ENCODE measurements at places on chromosomes 13 and 19.

DNA sequence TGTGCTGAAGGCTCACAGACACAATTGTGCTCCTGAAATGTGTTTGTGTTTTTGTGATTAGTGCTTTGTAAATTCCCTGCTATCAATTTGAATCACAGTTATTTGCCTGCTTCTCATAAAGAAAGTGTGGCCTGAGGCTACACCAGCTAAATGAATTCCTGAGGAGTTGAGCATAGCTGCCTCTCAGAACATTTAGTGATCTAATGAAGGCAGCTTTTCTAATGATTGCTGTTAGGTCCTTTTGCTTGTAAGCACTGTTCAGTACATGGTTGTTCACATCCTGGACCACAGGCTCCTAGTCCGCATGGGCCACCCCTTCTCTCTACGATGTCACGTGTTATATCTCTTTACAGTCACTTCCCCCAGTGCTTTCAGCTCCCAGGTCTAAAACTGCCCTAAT, 238.2 kb downstream of the B3GLCT start:
- DNase-seq = no peak

- no peak for DNase-seq
Measured at GRCh38 chr13:23510544-23510916, 59.7 kb upstream of the TNFRSF19 start.

DNA sequence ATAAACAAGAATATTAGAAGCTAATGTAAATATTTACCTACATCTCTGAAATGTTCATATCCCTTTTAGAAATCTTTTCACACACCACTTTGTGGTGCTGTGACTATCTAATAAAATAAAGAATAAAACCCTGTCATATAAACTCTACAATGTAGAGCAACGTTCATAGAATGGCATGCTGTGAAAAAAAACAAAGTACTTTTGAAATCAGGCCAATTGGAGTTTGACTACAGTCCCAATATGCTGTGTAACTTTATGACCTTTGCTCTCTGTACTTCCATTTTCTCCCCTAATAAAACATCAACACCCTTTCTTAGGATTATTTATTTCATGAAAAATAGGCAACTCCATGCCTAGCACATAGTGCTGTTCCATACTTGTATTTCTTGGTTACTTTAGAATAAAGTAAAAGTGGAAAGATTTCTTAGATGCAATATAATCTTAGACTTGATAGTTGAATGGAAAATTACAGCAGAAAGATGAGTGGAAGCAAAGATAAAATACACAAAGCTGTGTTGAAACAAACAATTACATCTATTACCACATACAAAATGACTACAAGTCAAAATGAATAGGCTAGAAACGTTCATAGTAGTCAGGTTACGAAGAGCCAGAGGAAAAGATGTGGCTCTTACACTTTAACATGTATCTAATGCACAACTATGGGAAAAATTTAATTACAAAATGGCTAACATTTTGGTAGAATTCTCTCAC, 613.2 kb upstream of the SLITRK5 start:
- DNase-seq = no peak

DNA sequence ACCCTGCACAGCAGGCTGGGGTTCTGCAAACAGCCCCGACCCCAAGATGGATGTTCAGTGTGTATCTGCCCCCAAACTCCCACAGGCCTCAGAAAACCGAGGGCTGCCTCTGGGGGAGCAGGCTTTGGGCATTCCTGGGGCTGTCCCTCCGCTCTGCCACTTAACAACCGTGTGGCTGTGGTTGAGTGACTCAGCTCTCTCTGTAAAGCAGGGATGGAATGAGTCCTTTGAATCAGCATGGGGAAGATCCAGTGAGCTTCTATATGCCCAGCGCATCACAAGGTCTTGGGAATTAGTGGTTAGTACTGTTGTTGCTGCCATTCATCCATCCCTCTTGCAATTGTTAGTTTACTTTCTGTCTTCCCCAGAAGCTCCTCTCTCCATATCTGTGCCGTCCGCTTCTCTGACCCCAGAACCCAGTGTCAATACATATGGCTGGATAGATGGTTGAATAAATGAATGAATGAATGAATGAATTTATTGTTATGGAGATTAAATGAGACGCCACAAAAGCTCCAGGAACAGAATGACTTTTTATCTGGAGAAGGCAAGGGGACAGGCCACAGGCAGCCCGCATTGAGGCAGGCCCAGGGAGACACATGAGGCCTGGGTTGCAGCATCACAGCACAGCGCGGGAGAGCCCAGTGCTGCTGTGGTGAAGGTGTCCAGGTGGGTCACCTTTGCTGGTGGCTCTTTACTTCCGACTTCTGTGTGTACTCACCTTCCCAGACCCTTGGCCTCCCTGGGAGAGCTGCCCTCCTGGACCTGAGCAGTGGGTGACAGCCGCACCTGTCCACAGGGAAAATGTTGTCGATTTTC, 89.2 kb downstream of the RGCC start:
- DNase-seq = peak; percentile 50

GRCh38 chr13:26743971-26744370, 16.6 kb downstream of the GPR12 start:
- no peak for DNase-seq

DNA sequence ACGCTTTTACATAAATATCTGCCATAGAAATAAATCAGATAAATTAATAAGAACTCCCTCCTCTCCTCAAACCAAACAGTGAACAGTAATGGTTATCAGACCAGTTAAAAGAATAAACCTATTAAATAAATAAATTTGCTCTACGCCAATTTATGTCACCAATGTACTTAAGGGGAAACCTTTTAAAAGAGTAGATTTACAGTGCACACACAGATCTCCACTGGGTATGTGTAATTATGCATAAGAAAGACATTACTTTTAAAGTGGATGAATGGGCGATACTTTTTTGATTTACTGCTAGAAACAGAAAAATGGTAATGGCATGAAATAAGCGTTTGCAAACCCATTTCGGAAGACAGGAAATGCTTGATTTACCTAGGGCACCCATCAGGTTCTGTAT, 34.9 kb upstream of the C19orf12 start:
- DNase-seq = no peak

DNA sequence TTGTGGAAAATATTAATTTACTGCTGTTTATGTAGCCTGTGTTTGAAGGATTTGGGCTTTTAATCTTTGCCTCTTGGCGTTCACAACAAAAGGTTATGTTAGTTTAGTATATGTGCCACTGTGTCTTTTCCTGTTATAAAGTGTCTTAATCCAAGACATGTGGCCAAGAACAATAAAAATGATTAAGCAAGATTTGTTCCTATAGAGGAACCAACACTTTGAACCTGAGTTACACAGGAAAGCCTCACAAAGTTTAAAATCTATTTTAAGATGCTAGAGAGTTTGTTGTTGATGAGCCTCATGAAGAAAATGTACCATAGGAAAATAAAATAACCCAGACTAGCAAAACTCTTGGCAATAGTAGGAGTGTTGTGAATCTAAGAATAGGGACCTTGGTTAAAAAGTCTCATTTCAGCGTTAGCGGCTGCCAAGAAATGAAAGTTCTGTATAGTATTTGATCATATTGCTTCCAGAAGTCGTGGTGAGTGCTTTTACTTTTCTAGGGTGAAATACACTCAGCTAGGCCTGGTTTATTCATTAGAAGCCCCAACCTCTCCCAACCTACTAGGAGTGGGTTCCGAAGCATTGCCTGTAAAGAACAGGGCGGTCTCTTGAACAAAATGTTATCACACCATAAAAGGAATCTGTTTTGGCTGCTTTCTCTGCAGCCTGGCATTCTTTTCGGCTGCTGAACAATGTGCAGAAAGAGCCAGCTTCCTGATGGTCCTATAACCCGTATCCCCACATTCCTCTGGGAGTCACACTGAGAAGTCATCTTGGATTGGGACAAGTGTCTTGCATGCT, 102.6 kb downstream of the LRCH1 start:
- no peak for DNase-seq

- DNase-seq = peak; percentile 18
Measured at GRCh38 chr19:19493841-19494546, 21.4 kb downstream of the TSSK6 start.

DNA sequence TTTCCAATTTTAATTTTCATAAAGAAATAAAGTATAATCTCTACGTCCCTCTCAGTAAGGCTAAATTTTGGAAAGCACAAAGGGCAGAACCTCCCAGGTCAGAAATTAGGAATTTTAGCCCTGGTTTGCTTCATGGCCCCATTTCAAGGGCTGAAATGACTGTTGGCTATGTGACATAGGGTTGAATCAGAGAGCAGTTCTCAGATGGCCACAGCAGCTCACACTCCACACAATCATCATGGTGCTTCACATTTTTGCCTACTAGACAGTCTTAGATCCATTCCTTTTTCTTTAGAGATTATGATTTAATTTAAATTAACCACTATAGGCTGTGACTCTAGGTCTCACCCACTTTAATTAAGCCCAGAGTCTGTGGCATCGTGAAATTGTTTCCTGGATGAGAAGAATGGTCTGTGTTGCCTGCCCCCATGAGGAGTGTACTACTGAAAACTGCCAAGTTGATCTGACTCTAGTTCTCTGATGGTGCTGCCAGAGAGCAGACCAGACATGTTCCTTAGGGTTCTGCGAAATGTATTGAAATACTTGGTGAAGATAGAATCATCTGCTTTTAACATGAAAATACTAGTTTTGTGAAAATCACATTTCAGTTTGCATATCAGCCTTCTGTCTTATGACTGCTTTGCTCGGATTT, 57.4 kb downstream of the ESD start:
- DNase-seq = no peak

DNA sequence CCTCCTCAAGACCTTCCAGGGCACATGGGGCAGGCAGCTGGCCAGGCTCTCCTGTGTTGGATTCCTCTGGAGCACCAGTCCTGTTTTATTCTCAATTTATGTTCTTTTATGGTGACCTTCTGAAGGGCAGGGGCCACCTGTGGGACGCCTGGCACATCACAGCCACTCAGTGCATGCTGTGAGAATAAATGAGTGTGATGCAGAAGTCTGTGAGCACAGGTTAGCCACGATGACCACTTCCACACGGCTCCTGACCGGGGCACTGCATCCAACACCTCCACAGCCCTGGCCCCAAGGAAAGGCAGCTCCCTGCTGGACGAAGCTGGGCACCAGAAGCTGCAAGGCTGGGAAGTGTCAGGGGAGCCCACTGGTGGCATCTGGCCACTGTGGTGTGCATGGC, 122.8 kb downstream of the CRYL1 start:
- DNase-seq = no peak

DNA sequence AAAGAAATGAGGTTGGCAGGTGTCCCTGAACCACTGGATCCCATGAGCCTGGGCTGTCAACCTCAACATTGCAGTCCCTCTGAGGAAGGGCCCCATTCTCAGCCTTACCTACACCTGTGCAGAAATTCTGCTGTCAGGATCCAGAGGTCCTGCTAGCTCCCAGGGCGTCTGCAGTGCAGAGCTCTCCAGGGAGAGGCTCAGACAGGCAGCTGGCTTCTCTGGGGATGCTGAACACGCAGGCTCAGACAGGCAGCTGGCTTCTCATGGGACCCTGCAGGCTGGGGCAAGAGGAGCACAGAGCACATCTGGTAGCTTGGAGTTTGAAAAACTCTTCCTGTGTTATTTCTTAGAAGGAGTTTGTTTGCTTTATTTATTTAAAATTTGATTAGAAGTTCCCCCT, 50.9 kb downstream of the TMEM255B start:
- no peak for DNase-seq

DNA sequence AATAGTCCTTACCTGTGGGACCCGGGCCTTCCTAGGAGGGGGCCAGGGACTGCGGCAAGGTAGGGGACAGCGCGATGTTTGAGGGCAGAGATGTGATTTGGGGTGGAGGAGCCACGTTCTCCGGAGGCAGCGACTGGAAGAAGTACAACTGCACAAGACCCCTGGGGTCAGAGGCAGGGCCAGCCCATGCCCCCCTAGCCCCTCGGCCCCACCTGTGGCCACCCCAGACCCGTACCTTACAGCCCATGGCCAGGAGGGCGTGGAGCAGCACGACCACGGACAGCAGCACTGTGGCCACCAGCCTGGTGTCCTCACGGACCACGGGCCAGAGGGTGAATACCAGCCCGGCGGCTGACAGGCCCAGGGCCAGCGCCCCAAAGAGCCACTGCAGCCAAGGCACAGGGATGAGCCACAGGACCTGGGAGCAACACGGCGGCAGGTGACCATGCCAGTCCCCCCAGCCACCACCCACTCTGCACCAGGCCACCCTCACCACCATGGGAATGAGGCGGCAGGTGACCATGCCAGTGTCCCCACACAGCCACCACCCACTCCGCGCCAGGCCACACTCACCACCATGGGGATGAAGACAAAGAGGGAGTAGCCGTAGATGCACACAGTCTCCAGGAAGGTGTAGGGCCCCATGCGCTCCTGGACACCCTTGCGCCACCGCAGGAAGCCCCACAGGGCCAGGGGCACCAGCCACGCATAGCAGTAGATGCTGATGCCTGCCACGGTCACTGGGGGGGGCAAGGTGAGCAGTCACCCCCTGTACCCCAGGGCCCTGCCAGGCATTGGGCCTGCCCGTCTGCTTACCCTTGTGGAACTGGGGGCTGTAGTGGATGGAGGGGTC, 5.0 kb downstream of the YIPF2 start:
- no peak for DNase-seq

DNA sequence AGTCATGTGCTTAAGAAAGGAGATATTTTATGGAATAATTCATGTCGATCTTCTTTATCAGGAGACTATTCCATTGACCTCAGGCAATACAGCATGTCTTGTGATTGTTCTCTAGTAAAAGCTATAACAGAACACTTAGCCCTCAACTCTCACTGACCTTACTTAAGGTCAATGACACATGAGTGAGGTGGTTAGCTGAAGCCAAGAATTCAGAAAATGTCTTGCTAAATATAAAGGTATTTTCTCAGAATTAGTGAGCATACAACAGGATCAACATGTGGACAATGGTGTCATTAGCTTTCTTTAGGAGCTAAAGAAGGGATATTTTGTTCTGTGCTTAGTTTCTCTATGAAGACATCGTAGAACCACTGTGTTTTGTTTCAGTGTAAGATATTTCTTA, 1730.4 kb upstream of the SLC10A2 start:
- DNase-seq = no peak

GRCh38 chr19:44856421-44857083, 10.5 kb downstream of the NECTIN2 start:
- peak; percentile 79 for DNase-seq

DNA sequence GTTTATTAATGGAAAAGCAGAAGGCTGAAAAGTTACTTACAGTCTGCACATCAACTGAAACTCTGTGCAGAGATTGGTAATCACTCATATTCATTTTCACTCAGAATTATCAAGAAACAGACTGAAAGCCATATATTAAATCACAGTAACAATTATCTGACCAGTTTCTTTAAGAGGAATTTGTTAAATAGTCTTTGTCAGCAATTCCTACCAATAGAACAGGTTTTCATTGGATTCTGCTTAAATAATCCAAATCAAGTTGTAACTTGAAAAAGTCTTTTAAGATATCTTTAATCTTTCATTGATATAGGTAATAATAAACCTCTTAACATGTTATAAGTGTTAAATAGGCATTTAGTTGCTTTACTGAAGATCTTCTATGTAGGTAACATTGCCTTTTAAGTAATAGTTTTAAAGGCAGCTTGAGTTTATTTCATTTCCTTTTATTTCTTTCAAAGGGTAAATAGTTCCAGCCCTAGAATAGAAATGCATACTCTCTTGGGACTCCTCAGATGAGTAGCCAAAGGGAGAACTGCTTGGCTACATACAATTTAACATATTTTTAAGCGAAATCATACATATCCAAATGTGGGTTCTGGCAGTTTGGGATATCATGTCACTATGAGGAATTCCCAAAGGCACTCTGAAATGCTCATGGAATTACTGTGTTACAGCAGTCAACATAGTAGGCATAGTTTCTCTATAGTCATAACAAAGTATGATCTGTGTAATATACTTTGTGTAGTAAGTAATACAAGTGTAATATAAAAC, 326.0 kb upstream of the SPRY2 start:
- DNase-seq = no peak
